ENCODE measurements at places on chromosomes 2 and 18.

- no peak for DNase-seq
These were observed 9.1 kb downstream of the HES6 start for GRCh38 chr2:238230699-238231098.

- DNase-seq = no peak
These were observed 6.2 kb downstream of the COPS9 start for GRCh38 chr2:240129731-240130392.

DNA sequence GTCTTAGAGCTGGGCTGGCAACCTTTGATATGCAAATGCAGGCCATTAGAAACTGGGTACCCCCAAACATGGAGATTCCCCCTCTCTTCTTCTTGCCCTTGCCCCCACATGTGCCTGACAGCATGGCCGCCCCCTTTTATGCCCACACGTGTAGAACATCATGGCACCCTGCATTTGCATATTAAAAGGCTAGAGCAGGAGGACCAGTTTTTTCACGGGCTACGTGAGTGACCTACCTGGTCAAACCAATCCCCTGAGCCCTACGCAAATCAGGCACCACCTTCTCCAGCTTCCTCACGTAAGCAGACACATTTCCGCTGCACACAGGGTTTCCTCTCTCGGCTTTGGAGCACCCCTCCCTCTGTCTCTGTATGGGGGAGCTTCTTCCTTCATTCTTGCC is 110.9 kb upstream of the COPS8 start:
- DNase-seq = no peak

- no peak for DNase-seq
These were observed 133.2 kb downstream of the ACKR3 start for GRCh38 chr2:236702657-236703372.

DNA sequence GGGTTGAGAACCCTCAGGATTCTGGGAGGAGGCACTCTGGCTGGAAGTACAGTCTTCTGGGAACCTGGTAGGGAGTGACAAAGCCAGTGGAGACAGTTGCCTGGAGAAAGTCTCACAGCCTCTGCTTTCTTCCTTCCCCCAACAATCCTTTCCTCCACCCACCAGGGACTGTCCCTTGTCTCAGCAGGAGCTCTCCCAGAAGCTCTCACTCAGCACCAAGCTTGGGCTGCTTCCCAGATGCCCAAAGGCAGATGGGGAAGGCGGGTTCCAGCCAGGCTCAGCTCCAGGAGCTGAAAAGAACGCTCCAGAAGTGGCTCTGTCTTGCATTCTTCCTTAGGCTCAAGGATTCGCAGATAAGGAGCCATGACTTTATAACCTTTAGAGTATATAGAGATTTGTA is 7.6 kb upstream of the NAGK start:
- no peak for DNase-seq

DNA sequence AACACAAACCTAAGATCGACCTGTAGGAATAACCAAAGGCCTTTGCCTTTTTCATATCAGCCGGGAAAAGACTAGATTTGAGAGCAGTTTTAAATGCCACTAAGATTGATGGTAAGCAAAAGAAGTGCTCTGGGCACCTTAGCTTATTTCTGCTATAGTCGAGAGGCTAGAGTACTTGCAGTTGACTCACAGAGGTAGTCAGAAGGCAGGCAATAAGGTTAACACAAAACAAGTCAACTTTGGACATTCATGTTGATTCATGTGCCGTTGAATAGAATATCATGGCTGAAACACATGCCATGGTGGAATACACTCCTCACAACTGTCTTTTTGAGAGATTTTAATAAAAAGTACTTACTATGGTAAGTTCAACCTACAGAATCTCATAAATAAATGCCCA is 507.6 kb downstream of the ZEB2 start:
- no peak for DNase-seq

- DNase-seq = no peak
These were observed 692.8 kb downstream of the RNF144A start for GRCh38 chr2:7609974-7610373.

- DNase-seq = no peak
These were observed 31.6 kb downstream of the LIMS1 start for GRCh38 chr2:108565778-108566375.

- no peak for DNase-seq
These were observed 18.1 kb downstream of the TMEM185B start for GRCh38 chr2:120204945-120205670.

- no peak for DNase-seq
These were observed 301.0 kb upstream of the HS6ST1 start for GRCh38 chr2:128619471-128620325.

- DNase-seq = no peak
These were observed 189.6 kb upstream of the RBMS1 start for GRCh38 chr2:160683206-160683605.

DNA sequence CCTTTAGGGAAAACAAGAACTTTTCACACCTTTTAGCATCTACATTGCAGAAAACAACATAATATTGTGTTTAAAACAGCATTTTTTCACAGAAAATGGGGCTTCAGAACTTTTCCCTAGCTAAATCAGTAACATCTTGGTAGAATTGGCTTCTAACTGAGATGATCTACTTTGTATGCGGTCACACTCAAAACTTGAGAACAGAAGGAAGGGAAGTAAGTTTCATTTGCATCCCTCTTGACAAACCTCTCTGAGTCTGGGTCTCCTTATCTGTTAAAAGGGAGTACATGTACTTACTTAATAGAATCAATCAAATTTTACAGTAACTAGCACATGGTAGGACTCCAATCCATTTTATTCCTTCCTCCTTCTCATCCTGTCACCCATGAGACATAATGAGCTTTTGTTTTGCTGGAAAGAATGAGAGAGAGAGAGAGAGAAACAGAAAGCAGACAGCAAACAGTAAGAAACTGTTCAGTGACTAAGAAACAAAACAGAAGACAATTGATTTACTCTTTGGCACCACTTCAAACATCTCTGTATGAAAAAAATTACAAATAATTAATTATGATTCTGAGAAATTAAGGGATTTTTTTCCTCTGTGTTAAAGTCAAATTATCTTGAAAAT is 387.3 kb downstream of the SATB2 start:
- DNase-seq = no peak

GRCh38 chr2:218218268-218219185 is 1.5 kb downstream of the ARPC2 start:
- no peak for DNase-seq

GRCh38 chr2:215361211-215361875 is 49.5 kb downstream of the ATIC start:
- DNase-seq = no peak

DNA sequence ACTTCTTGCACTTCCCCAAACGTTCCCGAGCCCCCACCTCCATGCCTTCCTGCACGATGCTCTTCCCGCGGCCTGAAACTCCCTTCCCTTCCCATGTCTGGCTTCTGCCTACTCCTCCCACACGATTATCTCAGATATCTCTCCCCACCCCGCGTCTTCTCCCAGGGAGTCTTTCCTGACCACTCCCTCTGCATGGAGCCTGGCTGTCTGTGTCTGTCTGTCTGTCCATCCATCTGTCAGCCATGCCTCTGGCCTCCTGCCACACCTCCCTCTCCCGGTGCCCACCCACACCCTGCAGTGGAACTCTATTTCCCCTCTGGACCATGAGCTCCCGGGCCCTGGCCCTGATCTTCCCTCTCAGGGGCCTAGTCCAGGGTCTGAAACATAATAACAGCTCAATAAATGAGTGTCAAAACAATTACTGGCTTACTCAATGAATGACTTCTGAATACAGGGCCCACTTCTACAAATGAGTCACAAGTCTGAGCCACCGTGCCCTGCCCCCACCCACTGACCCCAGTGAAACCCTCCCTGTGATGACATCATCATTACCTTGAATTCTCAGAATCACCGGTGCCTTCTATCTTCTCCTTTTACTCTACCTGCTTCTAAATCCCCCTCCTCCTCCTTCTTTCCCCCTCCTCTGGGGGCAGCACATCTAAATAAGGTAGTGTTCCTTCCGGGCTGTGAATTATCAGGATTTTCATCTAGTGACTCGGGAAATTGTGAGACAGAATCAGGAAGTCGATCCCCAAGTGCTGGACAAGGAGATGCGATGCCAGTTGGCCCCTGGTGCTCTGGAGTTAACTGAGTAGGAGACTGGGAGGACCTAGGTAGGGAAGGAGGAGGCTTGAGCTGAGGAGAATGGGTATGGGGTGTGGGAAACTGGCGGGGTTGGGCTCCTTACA is 46.1 kb upstream of the PLB1 start:
- no peak for DNase-seq

DNA sequence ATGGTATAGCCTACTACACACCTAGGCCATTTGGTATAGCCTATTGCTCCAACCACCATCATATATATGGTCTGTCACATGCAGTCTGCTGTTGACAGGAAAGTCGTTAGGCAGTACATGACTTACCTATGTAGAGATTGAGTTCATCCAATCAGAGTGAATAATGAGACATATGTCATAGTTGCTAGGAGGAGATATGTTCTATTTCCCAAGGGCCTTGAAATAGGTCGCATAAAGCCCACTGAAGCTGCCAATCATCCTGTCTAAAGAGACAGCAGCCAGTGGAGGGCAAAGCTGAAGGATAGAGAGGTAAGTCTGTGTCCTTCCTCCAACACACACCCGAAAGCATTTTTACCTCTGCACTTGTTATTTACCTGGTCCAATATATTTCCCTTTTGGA is 263.4 kb downstream of the PTPRM start:
- no peak for DNase-seq

DNA sequence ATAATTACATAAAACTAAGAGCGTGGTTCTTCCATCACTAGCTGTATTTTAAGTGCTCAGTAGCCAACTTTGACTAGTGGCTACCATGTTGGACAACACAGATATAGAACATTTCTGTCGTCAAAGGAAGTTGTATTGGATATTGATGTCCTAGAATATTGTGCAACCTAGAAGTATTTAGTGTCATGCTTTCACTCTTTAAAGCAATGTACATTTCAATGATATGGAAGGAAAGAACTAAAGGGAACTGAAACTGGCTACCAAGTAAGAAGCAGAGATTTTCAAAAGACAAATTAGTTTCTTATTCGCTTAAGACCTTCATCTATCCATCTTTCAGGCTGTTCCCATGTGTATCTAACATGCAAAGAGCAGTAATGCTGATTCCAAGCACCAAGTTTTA is 85.4 kb upstream of the EML6 start:
- no peak for DNase-seq

GRCh38 chr2:227545990-227546389 is 52.7 kb upstream of the SCYGR2 start:
- no peak for DNase-seq

DNA sequence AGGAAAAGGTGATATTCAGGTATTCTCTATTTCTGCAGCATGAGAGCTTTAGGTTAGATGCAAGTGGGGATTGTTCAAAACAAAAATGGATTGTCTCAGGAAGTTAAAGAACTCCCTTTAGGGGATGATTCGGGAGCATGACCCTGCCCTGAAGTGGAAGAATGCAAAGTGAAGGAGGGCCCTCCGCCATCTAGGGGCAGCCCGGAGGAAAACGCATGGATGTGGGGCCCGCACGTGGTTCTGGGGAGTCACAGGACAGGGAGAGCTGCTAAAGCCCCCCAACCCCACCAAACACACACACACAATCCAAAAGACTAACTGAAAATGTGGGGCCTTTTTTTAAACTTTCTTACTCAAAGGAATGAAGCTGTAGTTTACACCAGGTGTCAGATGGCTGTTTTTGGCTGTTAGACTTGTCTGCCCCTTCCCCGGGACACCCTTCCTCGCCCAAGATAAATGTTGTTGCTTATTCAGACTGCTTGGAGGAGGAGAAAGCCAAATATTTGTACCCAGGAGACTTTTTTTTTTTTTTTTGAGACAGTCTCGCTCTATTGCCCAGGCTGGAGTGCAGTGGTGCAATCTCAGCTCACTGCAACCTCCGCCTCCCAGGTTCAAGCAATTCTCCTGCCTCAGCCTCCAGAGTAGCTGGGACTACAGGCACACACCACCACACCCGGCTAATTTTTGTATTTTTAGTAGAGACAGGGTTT is 78.8 kb downstream of the HNRNPLL start:
- no peak for DNase-seq

- DNase-seq = no peak
These were observed 480.9 kb downstream of the TSN start for GRCh38 chr2:122236152-122236874.

DNA sequence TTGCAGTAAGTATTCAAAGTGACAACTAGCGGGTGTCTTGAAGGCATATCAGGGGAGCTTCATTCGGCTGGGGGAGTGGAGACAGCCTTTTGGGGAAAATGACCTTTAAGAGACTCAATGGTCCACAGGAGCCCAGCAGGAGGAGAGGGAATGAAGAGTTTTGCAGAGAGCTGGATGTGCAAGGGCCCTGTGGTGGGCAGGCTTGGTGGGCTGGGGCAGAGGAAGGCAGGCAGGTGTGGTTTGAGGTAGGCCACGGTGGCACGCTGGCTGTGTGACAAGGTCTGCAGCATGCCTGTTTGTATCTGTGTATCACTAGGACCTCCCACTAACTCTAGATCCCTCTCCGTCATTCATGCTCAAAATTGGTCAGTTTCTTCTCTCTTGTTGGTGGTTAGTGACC is 53.7 kb downstream of the CD8B2 start:
- no peak for DNase-seq

GRCh38 chr2:46157072-46157965 is 139.9 kb upstream of the EPAS1 start:
- DNase-seq = peak; percentile 45
